Activated CD8-positive, alpha-beta T cell treated with anti-CD3 and anti-CD28 coated beads, Interleukin-2, amount 10 ng/mL, durations not matched to agents 7 days and 5 days (primary cell): ENCODE measurements at places on chromosomes 11 and 22.

DNA sequence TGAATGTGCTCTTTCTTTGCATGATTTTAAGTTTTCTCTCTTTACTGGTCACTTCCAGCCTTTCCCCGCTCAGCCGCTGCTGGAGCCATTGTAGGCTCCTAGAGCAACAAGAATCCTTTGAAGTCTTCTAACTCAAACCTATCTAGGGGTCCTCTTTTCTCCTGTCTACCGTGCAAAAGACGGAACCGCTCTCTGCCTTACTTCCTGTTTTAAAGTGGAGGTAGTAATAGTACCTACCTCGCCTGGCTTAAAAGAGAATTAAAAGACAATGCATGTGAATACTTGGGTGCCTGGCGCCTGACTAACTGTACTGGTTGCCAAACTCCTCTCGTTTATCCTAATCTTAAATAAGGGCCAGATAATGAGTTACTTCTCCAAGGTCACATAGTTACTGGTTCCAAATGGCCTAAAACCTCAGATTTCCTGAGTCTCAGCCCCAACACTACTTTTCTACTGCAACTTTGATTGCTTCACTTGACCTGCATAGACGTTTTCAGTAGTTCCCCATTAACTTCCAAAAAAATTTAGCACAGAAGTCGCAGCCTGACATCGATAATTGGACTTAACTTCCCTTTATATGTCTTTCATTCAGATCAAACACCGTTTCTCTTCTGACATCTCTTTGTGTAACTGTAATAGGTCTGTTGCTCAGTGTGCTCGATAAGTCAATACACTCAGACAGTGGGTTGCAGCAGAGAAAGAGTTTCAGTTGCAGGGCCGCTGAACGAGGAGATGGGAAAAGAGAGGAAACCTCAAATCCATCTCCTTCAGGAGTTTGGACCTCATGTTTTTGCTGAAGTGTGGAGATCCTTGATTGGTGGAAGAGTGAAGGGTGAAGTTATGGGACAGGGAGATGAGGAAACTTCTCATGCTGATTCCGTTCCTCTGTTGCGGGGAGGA, 891 bp downstream of the SAMM50 start:
- DNase-seq = peak; percentile 43

GRCh38 chr22:37232140-37232998, 11.7 kb downstream of the RAC2 start:
- peak; percentile 36 for DNase-seq

DNA sequence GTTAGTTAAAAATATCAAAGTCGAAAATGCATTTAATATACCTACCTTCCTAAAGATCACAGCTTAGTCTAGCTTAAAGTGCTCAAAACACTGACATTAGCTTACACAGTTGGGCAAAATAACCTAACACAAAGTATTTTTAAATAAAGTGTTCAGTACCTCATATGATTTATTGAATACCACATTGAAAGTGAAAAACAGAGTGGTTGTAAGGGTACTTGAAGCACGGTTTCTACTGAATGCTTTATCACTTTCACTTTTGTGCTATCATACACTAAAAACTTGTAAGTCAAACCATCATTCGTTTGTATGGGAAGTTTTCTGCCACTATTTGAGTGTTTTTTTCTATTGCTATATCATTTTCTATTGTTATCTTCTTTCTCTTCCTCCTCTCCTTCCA, 36.6 kb downstream of the ZBTB44 start:
- no peak for DNase-seq

DNA sequence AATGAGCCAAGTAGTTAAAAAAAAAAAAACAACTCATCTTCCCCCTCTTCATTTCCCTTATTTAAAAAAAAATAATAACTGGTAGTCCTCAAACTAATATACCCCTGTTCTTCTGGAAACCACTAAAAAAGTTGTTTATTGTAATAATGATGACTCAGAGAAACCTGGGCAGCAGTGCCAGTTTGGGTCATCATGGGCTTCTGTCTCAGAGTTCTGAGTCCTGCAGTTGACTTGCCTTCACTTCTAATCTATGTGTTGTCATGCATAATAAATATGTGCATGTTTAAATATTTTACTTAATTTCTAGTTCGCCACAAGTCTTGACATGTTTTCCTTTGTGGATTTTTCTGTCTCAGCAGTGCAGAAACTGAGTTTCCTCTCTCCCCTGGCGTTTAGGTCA, 46.8 kb downstream of the PPP2R1B start:
- no peak for DNase-seq

DNA sequence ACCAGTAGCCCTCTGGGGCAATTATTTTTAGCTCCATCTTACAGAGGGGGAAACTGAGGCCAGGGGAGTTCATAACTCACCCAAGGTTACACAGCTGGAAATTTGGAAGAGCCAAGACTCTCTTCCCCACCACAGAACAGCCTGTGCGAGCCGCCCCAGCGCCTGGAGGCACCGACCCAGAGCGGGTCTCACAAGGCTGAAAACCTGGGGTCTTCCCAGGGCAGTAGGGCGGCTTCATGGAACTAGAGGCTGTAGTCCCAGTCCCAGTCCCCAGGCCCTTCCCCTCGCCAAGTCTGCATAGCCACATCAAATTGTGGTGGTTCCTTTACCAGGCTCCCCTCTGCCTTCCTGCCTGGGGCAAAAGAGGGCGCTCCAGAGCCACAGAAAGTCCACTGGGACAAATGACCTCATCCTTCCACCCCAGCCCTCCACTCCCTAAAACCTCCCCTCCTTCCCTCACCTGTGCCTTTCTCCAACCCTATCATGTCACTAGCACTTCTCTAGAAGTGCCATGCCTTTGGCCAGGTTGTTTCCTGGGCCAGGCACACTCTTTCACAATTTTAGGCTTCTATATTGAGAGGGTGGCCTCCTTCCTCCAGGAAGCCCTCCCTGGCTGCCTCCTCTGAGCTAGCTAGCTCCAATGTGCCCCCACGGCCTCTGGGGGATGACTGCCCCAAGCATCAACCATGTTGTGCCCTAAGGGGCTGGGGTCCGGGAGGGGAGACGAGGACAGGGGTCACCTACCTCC, 15.2 kb upstream of the CDC42EP1 start:
- DNase-seq = peak; percentile 71

DNA sequence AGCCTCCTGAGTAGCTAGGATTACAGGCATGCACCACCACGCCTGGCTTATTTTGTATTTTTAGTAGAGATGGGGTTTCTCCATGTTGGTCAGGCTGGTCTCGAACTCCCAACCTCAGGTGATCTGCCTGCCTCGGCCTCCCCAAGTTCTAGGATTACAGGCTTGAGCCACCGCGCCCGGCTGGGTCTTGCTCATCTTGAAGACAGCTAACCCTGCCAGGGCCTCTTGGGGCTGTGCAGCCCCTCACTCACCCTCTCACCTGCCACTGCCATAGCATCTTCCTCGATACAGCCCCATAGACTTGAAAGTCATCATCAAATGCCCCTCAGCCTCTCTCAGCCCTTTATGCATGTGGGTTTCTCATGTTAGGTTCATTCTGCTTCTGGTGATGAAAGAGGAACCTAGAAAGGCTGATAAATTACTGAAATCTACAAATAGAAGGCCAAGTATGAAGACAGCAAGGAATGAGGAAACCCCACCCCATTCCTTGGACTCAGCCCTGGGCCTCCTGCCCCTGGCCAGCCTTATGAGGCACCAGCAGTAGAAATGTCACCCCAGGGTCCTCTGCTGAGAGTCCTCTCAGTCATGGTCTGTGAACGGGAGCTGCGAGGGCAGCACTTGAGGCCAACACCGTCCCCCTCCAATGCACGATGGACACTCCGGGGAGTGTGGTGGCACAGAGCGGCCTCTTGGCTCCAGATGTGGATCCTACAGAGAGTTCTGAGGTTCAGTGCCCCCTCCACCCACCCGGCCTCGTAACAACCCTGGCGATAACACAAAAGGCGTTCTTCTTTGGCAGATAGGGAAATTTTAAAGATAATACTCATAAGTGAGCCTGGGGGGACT, 24.8 kb downstream of the SCGB1A1 start:
- no peak for DNase-seq

GRCh38 chr11:38131535-38131934, 1533.5 kb upstream of the RAG2 start:
- no peak for DNase-seq

DNA sequence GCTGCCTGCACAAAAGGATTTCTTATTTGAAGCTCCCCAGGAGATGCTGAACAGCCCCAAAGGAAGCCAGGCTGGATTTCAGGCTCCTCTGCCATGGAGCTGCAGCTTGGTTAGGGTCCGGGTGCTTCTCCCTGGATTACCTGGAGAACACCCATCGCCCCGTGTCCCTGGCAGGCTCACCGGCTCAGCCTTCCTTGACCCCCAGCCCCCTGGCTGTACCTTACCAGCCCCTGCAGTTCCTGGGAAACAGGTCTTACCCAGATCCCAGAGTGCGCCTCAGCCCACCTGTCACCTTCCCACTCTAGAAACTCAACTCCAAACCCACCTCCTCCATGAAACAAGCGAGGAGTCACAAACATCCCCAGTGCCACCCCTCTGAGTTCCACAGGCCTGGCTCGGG, 45.3 kb upstream of the CD5 start:
- DNase-seq = no peak

GRCh38 chr11:134079317-134079716, 10.4 kb downstream of the JAM3 start:
- no peak for DNase-seq

DNA sequence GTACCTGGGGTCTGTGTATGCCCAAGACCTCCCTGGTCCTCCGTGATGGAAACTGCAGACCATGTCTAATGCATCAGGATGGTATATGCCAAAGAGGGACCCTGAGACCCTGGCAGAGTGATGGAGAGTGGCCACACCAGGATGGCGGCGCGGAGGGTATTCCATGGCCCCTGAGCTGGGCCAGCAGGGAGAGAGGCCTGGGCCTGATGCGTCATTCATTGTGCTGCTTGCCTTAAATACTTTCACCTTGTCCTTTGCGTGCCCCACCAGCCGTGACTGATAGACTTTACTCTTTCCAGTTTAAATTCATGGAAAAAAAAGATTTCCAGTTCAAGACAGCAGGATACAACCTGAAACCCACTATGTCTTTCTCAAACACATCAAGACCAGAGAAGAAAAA, 5.6 kb upstream of the NDUFV1 start:
- DNase-seq = no peak

- DNase-seq = no peak
Observed at GRCh38 chr22:35834061-35834460, 116.4 kb downstream of the APOL5 start.

GRCh38 chr11:12841946-12842630, 167.0 kb upstream of the RASSF10 start:
- DNase-seq = peak; percentile 28

DNA sequence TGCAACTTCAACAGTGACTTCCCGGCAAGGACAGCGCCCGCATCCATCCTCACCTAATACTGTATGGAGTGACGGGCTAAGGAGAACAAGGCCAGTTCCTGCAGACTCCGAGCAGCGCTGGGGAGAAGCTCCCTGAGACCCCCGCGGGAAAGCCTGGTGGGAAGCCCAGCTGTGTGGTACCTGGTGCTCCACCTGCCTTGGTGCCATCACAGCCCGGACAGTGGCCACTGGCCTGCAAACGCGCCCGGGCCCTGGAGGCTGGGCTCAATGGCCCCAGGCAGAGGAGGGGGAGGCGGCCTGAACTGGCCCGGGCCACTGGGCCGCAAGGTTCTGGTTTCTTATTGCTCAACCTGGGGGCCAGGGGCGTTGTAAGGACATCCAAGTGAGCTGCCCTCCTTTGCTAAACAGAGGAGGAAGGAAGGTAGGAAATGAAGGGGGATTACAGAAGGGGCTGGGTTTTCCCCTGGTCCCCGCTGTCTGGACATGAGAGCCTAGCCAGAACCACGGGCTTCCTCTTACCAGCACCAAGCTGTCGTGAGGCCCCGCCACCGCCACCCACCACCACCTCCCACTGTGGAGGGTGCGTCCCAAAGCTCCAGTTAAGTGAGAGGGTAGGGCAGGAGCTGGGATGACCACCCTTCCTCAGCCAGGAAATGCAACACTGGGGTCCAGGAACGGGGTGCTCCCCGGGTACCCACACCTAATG, 8.5 kb upstream of the CDC42BPG start:
- no peak for DNase-seq

DNA sequence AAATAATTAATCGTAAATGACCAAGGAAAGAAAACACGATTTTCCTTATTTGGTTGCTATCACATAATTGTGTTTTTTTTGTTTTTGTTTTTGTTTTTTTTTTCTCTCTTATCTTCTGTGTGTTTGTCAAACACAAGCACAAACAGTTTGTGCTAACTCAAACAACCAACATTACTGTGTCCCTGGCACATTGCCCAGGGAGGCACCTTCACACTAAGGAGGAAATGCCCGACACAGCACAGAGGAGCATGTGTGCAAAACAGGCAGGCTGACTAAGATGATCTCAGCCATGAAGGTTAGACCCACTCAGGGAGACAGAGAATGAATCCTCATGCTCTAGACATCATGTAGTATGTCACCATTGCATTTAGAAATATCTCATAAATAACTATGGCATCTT, 130.1 kb downstream of the SOX6 start:
- DNase-seq = no peak

- DNase-seq = no peak
Observed at GRCh38 chr11:128294001-128294670, 293.2 kb downstream of the ETS1 start.

- no peak for DNase-seq
Observed at GRCh38 chr11:42709216-42709615, 602.6 kb upstream of the API5 start.
